ENCODE measurements at places on chromosomes 12 and 14.

DNA sequence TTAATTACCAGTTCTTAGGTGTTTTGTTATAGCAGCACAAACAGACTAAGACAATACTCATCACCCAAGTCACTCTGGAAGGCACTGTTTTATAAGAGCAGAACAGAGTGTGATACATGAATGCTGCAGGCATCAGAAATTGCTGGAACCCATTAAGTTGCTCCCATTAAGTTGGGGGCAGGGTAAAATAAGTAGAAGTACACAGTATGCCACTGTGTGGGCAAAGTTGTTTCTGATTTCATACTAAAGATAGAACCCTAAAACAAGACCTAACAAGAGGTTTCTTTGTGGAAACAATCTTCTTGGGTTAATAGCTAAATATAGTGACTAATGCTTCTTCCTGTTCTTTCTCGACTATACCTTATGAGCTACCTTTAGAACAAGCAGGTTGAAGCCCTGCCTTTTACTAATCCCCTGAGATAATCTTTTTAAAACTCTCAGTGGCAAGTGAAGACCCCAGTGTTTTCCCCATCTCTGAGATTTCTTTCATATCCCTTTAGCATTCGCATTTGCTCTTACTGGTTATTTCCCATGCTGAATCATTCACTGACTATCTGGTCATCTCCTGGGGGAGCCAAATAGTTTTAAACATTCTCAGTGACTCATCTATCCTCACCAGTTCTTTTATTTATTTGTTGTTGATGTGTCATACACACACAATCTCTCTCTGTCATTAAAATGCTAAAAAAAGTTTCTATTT lies 52.3 kb downstream of the SOCS2 start:
- no peak for DNase-seq

DNA sequence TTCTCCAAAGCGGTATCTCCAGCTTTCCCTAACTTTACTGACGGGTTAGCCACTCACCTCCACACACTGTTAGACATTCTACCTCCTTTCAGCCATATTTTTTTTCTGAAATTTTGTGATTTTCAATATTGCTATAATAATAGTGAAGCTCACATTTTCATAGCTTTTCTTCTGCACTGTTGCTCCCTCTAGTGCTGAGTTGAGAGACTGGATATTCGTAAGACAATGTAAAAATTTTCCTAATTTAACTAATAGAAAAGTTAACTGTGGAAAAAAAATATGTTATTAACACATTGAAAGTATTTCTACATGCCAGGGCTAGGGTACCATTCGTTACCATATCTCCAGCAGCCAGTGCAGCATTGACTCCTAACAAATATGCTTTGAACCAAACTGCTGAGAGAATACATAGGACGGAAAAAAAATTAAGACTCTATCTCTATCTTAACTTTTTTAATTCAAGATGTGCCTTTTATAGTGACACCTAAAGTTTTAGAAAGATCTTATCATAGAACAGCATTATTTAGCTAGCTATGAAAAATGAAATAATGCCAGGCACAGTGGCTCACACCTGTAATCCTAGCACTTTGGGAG lies 48.7 kb upstream of the ABCC9 start:
- no peak for DNase-seq

- DNase-seq = no peak
Observed at GRCh38 chr12:10205220-10205807, 7.4 kb upstream of the GABARAPL1 start.

DNA sequence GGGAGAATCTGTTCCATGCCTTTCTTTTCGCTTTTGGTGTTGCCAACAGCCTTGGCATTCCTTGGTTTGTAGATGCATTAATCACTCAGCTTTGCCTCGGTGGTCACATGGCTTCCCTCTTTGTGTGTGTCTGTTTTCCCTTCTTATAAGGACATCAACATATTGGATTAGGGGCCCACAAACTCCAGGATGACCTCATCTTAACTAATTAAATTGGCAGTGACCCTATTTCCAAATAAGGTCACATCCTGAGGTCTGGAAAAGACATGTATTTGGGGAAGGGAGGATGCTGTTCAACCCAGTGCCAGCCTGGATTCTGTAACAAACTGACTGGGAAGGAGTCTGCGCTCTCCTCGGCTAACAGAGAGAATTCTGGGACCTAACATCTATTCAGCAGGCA lies 365.7 kb upstream of the FKBP4 start:
- DNase-seq = no peak

DNA sequence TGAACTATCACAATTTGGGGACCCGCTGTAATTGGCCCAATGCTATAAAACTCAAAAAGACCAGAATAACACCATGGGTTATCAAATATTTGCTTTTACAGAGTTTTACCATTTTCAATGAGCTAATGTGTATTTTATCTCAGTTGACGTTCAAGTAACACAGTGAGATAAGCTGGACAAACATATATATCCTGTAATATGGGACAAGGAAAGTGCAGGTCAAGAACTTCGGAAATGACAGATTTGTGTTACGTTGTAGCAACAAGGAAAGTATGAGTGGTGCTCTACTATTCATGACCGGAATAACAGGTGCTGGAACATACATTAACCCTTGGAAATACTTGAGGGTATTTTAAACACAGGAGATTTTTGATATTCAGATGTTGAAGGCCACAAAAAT lies 566.4 kb upstream of the FLRT2 start:
- no peak for DNase-seq

DNA sequence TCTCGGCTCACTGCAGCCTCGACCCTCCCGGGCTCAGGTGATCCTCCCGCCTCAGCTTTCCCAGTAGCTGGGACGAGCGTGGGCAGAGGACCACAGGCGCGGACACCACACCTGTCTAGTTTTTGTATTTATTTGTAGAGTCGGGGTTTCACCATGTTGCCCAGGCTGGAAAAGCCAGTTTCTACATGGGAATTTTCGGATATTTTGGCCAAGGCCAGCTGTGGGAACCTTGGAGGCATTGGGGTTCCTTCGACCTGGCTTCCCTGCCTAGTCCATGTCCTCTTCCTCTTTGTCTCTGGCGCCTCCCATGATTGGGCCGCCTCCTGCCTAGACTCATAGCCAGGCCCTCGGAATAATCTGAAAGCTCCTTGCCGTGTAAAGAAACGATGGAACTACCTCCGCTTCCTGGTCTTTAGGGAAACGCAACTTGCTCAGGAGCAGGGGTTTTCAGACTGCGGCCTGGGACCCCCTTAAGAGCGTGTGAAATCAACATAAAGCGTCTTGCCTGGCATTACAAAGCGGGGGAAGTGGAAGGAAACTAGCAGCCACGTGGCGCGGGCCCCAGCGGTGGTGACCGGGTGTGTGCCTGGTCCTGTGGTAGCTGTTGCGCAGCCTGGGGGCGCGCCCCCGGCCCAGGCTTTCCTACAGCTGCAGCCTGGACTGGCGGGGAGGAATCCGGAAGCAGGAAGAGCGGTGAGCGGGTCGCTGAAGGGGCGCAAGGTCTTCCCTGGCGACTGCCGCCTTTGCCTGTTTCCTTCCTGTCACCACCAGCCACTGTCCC lies 1.4 kb upstream of the HSP90AA1 start:
- DNase-seq = peak; percentile 9

GRCh38 chr12:92105676-92106075 lies 40.0 kb downstream of the BTG1 start:
- DNase-seq = no peak

- DNase-seq = no peak
Observed at GRCh38 chr12:98090731-98091130, 424.7 kb upstream of the TMPO start.

- DNase-seq = no peak
Observed at GRCh38 chr12:27627123-27627852, 69.0 kb upstream of the REP15 start.

DNA sequence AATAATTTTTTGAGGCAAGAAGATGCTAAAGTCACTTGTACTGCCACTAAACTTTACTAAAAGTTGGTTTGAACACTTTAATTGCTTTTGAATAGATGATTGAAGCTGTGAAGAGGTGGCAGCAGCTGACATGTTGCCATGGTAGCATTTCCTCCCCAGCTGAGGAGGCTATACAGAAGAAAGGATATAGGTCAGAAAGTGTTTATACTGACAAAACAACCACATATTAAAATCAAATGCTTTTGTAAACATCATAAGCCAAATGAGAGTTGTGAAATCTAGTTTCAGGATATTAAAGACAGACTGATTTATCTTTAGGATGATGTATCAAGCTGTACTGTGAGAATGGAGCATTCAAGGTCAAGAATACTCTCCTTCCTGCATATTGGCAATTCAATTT lies 41.7 kb downstream of the TSPAN19 start:
- no peak for DNase-seq

DNA sequence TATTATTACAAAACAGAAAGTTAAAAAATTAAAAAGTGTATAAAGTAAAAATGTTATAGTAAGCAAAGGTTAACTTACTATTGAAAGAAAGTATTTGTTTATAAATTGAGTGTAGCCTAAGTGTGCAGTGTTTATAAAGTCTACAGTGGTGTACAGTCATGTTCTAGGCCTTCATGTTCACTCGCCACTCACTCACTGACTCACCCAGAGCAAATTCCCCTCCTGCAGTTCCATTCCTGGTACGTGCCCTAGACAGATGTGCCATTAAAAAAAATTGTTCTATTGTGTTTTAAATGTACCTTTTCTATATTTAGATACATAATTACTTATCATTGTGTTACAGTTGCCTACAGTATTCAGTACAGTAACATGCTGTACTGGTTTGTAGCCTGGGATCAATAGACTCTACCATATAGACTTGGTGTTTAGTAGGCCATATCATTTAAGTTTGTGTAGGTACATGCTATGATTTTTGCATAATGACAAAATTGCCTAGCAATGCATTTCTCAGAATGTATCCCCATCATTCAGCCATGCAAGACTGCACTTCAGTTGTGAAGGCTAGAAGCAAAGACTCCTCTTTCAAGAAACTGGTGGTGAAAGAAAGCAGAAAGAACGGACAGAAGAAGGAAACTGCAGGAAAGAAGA lies 100.6 kb downstream of the DACT1 start:
- no peak for DNase-seq

- no peak for DNase-seq
Observed at GRCh38 chr14:101788016-101788635, 26.6 kb downstream of the PPP2R5C start.

GRCh38 chr12:112568641-112569040 lies 149.9 kb downstream of the PTPN11 start:
- DNase-seq = no peak

DNA sequence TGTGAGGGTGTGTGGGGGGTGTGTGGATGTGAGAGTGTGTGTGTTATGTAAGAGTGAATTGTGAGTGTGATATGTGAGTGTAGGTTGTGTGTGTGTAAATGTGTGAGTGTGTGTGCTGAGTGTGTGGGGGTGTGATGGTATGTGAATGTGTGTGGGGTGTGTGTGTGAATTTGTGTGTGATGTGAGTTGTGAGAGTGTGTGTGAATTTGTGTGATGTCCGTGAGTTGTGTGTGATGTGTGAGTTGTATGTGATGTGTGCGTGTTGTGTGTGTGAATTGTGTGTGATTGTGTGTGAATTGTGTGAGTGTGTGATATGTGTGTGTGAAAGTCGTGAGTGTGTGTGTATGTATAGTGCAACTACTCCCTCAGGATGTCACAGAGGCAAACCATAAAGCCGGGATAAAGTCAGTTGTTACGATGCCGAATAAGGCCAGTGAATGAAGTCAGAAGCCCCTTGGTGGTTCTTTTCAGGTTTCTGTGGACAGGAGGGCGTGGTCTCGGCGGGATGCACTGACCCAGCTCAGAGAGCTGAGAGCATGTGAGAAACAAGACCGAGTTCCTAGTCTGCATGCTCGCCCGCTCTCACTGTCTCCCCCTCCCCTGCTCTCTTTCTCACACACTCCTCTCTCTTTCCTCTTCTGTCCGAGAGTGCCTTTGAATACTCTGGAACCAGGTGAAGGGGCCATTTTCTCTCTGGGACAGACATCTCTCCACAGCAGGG lies 71.8 kb upstream of the MAX start:
- DNase-seq = no peak

- no peak for DNase-seq
Observed at GRCh38 chr12:76444408-76444984, 96.3 kb upstream of the BBS10 start.

DNA sequence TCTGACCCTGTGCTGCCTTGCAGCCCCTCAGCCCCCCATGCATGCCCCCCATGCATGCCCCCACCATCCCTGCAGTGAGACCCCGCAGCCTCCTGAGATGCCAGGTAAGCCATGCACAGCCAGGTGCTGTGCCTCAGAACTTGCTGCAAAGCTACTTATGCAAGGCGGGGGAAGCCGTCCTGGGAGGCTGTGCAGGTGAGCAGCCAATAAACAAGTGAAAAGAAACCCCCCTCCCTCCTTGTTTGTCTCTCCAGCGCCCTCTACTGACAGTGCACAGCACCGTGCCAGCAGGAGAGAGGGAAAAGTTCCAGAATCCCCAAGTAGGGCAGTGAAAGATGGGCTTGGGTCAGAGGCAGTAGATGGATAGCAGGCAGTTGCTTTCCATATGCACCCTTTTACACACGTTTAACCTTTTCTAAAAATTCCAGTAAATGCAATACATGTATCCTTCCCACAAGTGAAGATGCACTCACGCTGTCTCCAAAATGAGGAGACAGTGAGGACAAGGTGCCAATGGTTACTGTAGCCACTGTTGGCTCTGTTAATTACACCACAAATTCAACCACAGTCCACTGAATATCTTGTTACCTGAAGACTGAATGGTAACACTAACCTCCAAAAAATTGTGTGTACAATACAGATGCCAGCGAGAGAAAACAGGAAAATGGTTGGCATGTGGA lies 18.0 kb downstream of the TNFAIP2 start:
- no peak for DNase-seq

DNA sequence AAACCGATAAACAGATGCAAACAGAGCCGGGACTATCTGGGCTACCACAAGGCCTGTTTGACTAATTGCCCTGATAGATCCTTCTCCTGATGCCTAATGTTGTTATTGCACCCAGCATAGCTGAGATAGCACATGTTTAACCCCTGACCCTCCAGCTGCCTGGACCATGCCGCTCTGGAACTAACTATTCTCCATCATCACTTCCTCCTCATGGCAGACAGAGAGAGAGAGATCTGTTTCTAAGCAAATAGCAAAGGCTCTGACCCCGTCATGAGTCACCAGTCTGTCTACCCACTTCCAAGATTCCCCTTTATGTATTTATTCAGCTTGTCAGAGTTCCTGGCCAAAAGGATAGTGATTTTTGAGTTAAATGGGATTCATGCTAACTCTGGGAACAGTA lies 58.2 kb upstream of the FLRT2 start:
- DNase-seq = no peak

DNA sequence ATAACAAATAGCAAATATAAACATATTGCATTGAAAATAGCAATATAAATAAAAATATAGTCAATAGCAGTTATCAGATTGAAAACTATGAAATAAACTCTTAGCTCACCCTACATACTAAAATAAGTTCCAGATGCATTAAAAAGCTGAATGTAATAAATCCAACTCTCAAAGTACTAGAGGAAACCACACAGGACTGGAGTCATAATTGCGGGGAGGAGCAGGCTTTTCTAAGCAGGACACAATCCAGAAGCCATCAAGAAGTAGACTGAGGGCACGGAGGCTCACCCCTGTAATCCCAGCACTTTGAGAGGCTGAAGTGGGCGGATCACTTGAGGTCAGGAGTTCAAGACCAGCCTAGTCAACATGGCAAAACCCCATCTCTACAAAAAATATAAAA lies 22.2 kb downstream of the GSC start:
- no peak for DNase-seq

All from stimulated activated CD8-positive, alpha-beta memory T cell treated with anti-CD3 and anti-CD28 coated beads, Interleukin-2, amount 100 ng/mL, for 1 hour (primary cell).